ENCODE measurements at places on chromosomes 12 and 14.

- no peak for DNase-seq
These were observed 79.5 kb upstream of the C14orf180 start for GRCh38 chr14:104499784-104500760.

DNA sequence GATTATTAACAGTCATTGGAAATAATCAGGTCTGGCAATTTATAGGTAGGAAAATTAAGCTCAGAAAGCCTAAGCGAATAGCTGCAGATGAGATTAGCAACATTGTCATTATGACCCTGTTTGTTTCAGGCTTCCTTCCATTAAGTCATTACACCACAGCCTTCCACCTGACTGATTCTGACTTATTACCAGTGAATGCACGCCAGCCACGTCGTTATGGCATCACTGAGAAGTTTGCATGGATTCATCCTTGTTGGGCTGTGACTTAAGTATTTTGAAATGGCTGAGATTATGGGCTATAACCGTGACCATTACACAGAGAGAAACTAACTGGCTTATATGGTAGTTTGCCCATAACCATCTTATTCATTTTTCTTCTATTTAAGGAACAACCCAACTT, 18.6 kb downstream of the RASSF8 start:
- no peak for DNase-seq

DNA sequence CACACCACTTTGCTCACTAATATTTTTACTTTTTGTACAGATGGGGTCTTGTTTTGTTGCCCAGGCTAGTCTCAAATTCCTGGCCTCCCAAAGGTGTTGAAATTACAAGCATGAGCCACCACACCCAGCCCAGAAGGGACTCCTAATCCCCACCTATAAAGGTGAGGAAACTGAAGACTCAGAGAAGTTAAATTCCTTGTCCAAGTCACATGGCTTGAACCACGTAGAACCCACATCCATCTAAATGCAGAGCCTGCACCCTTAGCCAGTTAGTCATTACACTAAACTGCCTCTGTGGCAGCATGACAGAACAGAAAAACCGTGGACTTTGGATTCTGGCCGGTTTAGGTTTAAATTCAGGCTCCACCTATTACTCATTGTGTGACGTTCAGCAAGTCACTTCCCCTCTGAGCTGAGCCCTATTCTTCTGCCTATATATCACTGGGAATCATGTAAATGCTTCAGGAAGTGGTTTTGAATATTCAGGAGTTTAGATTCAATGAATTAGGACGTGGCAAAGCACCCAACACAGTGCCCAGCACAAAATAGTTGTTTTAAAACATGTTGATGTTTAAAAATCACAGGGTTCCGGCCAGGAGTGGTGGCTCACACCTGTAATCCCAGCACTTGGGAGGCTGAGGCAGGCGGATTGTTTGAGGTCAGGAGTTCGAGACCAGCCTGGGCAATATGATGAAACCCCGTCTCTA, 3.0 kb upstream of the CORO1C start:
- DNase-seq, result no peak

GRCh38 chr12:93657071-93657470, 20.1 kb upstream of the CRADD start:
- DNase-seq, result no peak

- no peak for DNase-seq
These were observed 367 bp downstream of the GALNT16 start for GRCh38 chr14:69260190-69260860.

DNA sequence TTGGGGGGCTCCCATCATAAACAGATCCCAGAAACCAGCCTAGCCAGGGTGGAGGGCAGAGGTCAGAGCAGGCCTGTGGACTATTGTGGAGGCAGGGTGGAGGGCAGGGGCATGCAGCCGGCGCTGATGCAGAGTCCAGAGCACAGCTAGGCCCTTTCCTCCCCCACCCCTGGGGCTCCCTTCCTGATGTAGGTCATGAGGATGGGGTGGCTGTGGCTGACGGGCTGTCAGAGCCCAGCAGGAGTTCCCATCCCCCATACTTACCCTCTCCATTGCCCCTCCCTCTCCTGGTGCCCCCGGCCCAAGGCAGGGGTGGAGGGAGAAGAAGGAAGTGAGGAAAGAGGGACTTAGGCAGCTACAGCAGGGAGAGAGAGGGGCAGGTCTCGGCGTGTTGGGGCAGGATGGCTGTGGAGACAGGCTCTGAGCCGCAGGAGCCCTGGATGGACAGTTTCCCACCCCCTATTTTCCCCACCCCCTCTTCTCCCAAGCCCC, 5.7 kb upstream of the ZNF385A start:
- DNase-seq, result no peak

- no peak for DNase-seq
These were observed 90.5 kb downstream of the TTC8 start for GRCh38 chr14:88914956-88915355.

- DNase-seq, result no peak
These were observed 276.6 kb upstream of the NAV3 start for GRCh38 chr12:77553976-77554619.

DNA sequence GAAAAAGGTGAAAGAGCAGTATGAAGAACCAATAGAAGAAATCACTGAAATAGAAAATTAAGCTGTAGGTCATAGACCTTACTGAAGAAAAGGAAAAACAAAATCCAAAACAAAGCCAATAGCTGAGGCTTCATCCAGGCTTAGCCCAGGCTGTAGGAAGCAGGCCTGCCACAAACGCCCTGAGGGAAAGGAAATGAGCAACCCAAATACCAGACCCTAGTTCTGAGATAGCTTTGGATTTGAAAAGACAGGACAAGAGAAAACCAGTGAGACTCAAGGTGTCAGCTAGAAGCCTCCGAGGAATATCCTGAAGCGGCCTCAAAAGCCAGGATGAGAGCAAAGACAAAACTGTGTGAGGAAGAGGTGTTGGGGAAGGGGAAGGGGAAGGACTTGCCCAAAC, 79.2 kb downstream of the FERMT2 start:
- no peak for DNase-seq

GRCh38 chr14:65180725-65181025, 78.4 kb upstream of the MAX start:
- DNase-seq, result no peak

DNA sequence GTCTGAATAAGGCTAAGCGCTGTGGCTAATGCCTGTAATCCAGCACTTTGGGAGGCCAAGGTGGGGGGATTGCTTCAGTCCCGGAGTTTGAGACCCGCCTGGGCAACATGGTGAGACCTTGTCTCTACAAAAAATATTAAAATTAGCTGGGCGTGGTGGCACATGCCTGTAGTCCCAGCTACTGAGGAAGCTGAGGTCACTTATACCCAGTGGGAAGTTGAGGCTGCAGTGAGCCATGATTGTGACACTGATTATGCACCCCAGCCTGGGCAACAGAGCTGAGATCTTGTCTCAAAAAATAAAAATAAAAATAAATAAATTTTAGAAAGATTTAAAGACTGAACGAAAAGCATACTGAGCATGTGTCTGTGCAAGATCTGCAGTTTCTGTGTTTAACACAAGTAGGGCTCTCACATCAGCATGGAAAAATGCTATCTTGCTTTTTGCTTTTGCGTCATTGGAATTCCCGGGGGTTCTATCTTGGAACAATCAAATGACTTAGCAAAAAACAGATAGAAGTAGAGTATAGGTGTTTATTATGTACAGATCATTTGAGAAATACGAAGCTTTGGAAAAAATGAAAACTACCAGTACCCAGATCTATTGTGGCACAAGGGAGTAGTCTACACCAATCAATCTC, 161.9 kb downstream of the CAPZA3 start:
- DNase-seq, result no peak

- no peak for DNase-seq
These were observed 53.7 kb upstream of the PLEKHA5 start for GRCh38 chr12:19075711-19076340.
